Stimulated activated CD4-positive, alpha-beta T cell treated with anti-CD3 and anti-CD28 coated beads, Interleukin-1b, Interleukin-23, amount 100 ng/mL, for 4 hours (primary cell): ENCODE measurements at places on chromosomes 7 and 10.
A peak's percentile ranks its signal among the peaks of the same experiment; 100 is the strongest.

DNA sequence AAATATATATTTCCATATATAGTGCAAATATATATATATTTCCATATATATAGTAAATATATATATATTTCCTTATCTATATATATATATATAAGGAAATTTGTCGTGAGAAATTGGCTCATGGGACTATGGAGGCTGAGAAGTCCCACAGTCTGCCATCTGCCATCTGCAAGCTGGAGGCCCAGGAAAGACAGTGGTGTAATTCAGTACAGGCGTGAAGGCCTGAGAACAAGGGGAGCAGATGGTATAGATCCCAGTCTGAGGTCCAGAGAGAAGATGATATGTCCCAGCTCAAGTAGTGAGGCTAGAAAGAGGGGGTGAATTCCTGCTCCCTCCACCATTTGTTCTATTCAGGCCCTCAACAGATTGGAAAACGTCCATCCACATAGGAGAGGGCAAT lies 78.9 kb downstream of the MTPN start:
- DNase-seq: no peak

DNA sequence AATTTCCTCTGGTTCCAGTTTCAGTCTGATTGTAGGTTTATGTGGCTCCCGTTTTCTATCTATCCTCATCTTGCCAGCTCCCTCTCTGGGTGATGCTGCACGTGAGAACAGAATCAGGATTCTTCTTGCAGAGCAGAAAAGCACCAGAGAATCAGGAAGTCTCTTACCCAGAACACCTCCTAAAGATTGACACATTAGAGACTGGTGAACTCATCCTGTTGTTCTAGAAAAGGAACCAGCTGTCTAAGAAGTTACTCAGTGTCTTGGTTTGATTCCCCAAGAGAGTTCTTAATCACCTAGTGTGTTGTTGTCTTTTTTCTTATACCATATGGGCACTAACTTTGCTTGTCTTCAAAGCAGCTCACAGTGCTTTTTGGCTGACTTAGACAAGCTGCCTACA lies 152.4 kb downstream of the DGKI start:
- no peak for DNase-seq

- DNase-seq: no peak
Observed at GRCh38 chr10:91156196-91156595, 64.3 kb upstream of the PCGF5 start.

DNA sequence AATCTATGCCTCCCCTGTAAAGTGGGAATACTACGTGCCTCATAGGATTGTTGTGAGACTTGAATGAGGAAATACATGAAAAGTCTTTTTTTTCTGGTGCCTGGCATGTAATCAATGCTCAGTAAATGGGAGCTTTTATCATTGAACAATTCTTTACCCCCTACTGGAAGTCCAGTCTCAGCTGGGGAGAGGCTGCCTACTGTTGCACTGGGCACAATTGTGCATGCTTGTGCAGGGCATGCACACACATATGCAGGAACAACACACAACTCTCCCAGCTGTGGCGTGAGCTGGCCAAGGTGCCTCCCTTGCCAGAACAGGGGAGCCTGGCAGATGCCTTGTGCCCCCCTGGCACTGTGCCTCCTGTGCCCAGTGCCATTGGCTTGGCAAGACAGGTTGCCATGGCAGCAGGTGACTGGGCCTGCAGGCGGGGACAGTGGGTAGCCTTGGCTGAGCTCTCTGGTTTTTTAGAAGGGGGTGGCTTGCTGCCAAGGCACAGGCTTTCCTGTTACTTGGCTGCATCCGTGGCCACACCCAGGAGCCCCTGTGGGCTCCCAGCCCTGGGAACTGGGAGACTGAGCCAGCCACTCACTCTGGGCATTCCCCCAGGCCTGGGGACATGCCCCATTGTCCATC lies 16.1 kb upstream of the PALD1 start:
- DNase-seq: no peak

DNA sequence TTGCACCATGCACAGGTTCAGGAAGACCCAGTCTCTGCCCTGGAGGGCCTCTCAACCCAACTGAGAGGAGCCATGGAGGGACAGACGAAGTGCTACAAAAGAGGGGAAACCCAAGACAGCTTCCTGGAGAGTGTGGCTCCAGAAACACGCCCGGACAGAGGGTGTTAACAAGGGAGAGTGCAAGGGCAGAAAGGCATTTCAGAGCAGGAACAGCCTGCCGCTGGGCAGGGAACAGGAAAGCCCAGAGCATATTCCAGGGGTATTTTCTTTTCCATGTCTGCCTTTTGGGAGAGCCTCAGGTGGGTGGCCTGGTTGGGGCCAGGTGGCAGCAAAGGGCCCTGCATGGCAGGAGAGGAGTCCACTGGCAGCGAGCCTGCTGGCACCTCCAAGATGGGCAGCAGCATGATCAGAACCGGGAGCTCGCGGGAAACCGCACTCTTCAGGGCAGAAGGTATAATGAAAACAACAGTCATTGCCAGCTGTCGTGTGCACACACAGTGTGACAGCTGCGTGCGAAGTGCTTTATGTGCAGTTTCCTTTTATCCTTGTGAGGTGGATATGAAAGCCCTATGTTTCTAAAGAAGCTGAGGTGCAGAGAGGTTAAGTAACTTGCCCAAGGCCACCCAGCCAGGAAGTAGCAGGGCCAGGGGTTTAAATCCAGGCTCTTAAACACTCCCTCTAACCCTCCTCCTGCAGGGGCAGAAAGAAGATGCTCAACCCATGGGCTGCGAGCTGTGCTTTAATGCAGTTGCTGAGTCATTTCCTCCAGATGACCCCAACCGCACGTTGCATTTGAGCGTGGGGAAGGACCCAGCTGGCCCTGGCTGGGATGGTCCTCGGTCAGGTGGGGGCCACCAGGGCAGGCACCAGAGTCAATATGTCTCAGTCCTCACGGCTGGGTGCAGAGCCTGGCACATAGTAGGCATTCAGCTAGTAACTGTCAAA lies 128.6 kb downstream of the OAT start:
- DNase-seq: no peak

DNA sequence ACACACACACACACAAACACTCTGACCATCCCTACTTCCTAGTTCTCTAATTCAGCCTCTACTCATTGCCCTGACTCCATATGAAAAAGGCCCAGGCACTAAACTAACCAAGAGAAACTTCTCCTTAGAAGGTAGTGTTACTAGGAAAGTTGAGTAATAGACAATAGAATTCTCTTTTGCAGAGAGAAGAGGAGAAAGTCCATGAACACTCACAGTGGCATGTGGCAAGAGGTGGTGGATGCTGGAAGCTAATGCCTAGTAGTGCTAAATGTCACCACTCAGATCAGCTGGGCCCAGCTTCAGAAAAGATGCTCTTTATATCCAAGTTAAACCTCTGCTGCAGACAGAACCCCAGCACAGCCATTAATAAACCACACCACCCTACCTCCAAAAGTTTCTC lies 58.2 kb downstream of the SORBS1 start:
- DNase-seq: no peak

- no peak for DNase-seq
Observed at GRCh38 chr7:16989811-16990413, 108.1 kb upstream of the AGR3 start.

- DNase-seq: no peak
Observed at GRCh38 chr10:117450940-117451339, 75.7 kb upstream of the PDZD8 start.

DNA sequence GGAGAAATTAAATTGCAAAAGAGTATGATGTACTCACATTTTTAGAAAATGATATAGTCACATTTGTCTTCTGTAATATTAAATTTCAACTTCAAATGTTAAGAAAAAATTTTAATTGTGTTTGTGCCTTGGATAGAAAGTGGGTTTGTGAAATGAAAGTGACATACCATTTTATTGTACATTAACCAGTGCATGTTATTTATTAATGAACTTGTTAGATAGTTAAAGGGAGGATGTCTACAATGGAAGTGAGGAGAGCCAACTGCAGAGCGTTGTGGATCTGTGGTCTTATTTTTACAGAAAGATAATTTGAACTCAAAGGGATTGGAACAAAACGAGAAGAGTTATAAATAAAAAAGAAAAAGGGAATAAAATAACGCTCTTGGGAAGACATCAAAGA lies 291.7 kb downstream of the ARL4A start:
- no peak for DNase-seq

GRCh38 chr7:48901966-48902365 lies 22.4 kb upstream of the CDC14C start:
- no peak for DNase-seq

DNA sequence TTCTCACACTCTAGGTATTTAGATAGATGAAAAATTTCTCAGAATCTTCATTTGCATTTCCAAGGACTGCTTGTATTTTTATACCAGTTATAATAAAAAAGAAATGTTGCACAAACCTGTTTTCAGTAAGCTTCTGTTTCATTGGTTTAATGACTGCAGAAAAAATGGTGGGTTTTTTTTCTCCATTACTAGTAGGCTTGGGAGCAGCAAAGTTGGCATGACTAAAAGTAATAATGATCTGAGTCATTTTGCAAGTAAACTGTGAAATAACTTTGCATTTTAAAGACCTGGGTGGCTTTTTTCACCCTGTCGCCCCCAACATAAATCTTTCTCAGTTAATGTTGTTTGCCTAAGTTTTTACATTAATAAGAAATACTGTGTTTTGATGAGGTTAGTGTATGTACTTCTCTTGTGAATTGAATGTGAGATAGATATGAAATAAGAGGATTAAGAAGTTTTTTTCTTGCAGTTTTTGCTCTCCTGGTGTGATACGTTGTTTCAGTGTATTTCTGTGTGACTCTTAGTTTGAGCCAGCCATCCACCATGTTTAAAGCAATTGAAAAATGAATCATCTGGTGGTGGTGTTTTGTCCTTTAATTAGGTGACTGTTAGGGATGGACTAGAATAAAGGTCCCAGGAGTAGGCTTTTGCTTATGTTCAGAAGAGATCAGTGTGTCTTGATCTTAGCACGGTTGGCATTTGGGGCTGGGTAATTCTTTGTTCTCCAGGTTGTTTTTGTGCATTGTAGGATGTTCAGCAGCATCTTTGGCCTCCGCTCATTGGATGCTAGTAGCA lies 1.8 kb downstream of the GNAI1 start:
- DNase-seq: no peak

- no peak for DNase-seq
Observed at GRCh38 chr7:117129521-117129955, 176.2 kb downstream of the ST7 start.

DNA sequence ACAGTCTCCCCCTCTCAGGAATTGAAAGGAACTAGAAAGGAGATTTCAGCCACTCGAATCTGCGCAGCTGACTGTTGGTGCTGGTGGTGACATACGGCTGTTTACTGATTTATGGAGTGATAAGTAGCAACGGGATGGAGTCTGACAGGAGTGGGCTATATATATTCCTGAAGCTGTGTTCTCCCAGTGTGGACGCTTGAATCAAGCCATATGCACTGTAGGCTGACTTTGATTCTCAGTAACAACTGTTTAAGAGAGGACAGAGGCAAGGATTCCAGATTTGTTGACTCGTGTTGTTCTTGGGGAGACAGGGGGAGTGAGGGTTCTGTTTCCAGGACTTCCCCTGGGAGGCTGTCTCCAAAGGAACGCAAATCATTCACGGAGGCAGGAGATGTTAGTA lies 260.1 kb upstream of the AUTS2 start:
- no peak for DNase-seq

- peak; percentile 38 for DNase-seq
Observed at GRCh38 chr7:5282543-5283316, at the start of gene SLC29A4. TSS of gene SLC29A4 (plus strand) at chr7:5282943. CDS start at chr7:5287817, 4,874 bp downstream.

GRCh38 chr7:26398756-26399509 lies 107.3 kb downstream of the SNX10 start:
- no peak for DNase-seq

GRCh38 chr10:30509508-30509907 lies 75.5 kb downstream of the MAP3K8 start:
- no peak for DNase-seq

DNA sequence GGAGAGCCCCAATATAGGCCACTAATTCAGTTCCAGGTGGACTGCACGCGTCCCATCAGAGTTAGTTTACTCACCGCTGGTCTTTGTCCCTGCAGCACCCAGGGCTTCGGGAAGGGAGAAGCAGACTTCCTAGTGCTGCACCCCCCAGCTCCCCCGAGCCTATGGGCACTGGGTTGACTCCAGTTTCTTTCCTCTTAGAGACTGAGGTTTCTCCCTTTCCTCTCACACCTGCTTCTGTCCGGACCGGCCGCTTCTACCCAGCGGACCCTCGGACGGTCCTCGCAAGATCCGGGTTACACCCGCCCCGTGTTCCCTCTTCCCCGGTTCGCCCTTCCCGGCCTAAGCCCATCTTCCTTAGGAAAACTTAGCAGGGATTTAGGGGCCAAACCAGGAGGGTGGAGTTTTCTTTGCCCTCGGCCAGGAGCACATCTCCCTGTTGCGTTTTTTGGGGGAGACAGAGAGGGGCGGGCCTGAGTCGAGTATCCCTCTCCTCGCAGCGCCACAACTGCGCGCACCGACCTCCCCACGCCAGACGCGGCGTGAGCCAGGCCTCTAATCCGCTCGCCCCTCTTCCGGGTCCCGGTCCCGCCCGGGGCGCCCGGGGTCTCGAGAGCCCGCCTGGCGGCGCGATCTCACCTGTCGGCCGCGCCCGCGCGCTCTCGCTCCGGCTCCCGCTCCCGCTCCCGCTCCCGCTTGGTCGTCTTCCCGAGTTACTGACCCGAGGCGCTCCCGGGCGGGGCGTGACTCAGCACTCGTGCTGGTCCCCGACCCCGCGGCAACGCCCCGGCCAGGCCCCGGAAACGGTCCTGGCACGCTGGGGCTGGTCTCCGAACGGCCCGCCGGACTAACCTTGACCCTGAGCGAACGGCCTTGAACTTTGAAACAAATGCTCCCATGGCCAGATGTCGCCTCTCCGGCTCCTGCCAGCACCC lies at the start of gene AIFM2:
Gene AIFM2 (minus strand): TSS at position 728 of the 932 bp plus-strand sequence. CDS start 8,741 bp downstream, outside the sequence.
- no peak for DNase-seq

GRCh38 chr7:97064972-97065587 lies 40.4 kb upstream of the DLX5 start:
- no peak for DNase-seq

- DNase-seq: no peak
Observed at GRCh38 chr10:43120929-43121314, 17.3 kb upstream of the CSGALNACT2 start.

DNA sequence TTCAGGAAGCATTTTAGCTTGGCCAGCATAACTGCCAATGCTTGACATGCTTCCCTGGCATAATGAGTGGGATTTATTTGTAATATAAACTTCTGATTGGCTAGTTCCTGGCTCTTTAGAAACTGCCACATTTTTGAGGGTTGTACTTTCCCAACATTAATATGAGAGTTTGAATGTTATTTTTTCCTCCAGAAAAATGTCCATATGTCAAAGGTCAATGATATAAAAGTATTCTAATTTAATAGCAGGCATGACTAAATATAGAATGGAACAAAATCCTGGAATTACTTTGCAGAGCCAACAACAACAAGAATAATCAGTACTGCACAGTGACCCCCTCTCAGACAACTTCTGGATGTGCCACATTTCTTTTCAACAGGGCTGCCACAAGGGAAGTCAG lies 352.6 kb downstream of the PRPF18 start:
- no peak for DNase-seq
